ENCODE measurements at places on chromosomes 1 and 21.

- DNase-seq: no peak
These were observed 2.2 kb downstream of the ELOA start for GRCh38 chr1:23745515-23745914.

DNA sequence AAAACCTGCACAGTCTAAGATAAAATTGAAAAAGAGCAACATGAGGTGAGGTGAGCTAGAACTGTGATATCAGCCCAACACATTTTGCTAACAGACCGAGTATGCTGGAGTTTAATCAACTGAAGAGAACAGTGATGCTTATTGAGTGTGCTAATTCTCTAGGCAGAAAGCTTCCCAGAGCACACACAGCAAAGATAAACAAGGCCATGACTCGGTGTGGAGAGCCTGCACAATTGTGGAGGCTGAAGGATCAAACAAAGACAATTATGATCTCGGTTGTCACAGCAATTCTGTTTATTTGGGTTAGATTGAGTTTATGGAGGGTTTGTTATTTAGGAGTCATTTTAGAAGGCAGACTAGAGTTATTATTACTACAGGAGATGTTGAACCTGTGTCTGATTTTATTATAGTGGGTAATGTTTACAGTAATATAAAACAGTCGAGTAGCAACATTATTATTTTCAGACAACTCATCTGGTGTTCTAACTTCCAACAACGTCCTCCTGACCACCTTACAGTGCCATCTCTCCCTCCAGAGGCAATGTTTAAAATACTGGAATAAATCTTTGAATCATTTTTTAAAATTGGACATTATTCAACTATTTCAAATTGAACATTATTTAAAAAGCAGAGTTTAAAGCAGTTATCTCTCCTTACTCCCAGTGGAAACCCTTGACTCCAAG lies 40.2 kb downstream of the DPT start:
- no peak for DNase-seq

GRCh38 chr1:244322791-244323521 lies 128.8 kb downstream of the ADSS2 start:
- no peak for DNase-seq

GRCh38 chr1:197924516-197925123 lies 7.4 kb downstream of the LHX9 start:
- DNase-seq: no peak

All from T-helper 9 cell (primary cell).